Gastroesophageal sphincter (tissue), 4 donors: ENCODE measurements at places on chromosomes 5 and 9. TPM values are rescaled to one million over a fixed set of nuclear protein-coding genes. Genes with fewer than 3 reads are reported as not detected.

Gene TMC1
- total RNA-seq, result not detected

Gene PPP1R2B
- total RNA-seq, result not detected

Gene PLK2
- total RNA-seq, result 18.2 TPM

Gene PCDHA1
- total RNA-seq, result not detected

Gene DOCK8
- total RNA-seq, result 46.1 TPM

Gene ZNF883
- total RNA-seq, result 0.62 TPM
